ENCODE measurements at places on chromosomes 3 and 15.
A peak's percentile ranks its signal among the peaks of the same experiment; 100 is the strongest.

- no peak for DNase-seq
Observed at GRCh38 chr15:85762756-85763127, 32.0 kb downstream of the KLHL25 start.

DNA sequence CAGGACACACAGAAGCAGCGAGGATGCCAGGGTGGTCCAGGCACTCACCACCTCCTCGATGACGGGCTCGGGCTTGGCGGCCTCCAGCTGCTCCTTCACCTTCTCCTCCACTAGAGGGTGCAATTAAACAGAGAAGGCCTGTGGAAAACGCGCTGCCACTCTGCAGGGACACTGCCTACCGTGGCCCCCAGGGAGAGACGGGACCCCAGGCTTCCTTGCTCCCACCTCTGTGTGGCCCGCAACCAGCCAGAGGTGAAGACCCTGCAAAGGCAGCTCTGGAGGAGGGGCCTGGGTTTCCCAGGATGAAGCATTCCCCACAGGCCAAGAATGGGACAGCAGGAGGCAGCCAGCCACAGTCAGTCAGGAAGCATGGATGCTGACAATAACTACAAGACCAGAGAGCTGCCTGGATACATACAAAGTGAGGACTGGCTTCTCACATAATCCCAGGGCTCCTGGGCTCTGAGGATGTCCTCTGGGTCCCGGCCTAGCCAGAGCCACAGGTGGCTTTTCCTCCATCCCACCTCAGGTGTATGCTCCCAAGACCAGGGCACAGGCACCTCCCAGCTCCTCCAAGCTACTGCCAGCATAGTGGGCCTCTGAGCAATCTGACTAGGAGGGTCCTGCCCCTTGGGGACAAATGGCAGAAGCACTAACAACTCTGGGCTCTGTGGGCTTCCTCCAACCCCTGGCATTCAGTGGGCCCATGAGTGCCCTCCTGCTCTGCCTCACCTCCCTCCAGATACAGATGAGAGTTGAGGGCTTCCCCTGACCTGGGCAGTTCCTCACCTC lies 46.2 kb downstream of the PTH1R start:
- peak; percentile 11 for DNase-seq

DNA sequence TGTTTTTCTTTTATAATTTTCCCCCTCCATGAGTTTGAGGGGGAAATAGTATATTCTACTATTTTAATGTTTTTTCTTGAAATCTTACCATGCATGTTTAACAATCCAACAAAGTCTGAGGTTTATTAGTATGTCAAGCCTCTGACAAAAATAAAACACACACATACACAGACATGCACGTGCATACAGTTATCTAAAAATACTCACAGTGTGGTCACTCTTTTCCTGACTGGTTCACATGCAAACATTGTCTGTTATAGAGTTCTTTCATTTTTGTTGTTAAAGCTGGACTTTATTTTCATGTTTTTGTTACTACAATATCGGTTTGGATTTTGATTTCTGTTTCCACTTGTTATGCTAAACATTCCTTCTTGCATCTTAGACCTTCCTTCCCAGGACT lies 236.6 kb downstream of the MFSD1 start:
- no peak for DNase-seq

GRCh38 chr3:71724584-71725270 lies 475 bp downstream of the EIF4E3 start:
- peak; percentile 35 for DNase-seq

DNA sequence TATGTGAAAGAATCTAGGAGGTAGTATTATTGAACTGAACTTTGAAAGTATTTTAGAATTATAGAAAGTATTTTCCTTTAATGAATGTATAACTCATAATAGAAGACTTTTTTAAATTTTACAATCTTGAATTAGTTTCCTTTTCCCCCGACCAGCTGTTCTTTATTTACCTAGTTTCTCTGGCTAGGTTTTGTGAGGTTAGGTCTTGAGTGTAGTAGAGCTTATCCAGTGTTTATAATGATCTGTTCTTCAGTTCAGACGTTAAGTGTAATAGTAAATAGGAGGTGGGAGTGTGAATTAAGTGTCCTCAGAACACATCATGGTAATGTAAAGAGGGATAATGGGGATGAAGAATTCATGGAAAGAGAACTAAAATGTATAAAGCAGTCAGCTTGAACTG lies 93.8 kb downstream of the MYRIP start:
- no peak for DNase-seq

- no peak for DNase-seq
Observed at GRCh38 chr3:50378024-50378423, 18.7 kb upstream of the TMEM115 start.

GRCh38 chr3:107411056-107411455 lies 33.8 kb downstream of the CCDC54 start:
- no peak for DNase-seq
